ENCODE measurements at places on chromosomes 12 and 14.

DNA sequence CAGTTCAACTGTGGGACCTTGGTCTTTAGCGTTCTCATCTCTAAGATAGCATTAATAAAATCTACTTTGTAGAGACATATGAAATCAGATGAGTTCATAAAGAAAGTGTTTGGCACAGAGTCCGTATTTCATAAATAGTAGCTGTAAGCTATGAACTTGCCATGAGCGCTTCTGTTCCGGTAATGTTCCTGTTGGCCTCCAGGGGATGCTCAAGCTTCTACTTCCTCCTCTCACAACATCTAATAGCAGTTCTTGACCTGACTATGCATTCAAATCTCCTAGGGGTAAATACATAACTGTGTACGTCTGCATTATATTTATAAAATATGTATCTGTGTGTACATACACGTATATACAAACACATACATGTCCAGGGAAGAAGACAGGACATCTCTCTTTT is 288.2 kb upstream of the TMPO start:
- no peak for DNase-seq

GRCh38 chr14:74459289-74459946 is 33.4 kb upstream of the SYNDIG1L start:
- no peak for DNase-seq

- DNase-seq: no peak
Measured at GRCh38 chr12:79191391-79191790, 326.8 kb downstream of the SYT1 start.

DNA sequence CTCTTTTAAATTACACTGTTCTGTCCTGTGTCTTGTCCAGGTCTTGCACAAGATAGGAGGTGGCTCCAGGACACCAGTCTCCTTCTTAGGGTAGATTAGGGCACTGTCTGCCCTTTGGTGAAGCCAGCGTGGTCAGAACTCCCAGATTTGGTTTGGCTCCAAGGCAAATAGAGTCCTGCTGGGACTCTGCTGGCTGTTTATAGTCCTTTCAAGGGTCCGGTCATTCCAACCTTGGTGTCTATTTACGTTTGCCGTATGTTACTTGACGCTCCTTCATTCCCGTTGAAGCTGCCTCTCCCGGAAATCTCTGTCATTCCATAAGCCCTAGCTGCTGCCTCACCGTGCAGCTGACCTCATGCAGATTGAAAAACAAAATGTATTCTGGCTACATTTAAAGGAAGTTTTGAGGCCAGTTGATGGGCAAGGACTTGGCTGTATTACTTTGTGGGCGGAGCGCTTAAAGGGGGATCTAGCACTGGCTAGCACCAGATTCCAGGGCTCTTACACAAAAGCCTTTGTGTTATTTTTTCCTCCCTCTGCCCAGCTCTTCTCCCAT is 180.6 kb downstream of the AKAP6 start:
- DNase-seq: no peak

DNA sequence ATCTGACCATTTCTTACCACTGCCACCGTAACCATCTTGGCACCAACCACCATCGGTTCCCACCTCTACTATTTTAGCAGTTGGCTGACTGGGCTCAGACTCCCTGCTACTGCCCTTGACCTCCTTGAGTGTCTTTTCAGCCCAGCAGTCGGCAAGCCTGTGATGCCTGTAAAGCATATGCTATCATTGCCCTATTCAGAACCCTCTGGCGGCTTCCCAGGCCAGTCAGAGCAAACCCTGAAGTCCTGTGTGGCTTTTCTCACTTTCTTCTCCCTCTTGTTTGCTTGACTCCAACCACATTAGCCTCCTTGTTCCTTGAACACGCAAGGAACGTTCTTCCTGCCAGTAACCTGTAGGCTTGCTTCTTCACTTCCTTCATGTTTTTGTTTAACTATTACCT is 6.2 kb downstream of the IRAK3 start:
- no peak for DNase-seq

GRCh38 chr14:71918955-71919354 is 13.3 kb upstream of the RGS6 start:
- DNase-seq: no peak

- no peak for DNase-seq
Measured at GRCh38 chr14:58808828-58809227, 171.1 kb downstream of the DACT1 start.

- DNase-seq: no peak
Measured at GRCh38 chr12:89072294-89073026, 279.8 kb downstream of the DUSP6 start.

DNA sequence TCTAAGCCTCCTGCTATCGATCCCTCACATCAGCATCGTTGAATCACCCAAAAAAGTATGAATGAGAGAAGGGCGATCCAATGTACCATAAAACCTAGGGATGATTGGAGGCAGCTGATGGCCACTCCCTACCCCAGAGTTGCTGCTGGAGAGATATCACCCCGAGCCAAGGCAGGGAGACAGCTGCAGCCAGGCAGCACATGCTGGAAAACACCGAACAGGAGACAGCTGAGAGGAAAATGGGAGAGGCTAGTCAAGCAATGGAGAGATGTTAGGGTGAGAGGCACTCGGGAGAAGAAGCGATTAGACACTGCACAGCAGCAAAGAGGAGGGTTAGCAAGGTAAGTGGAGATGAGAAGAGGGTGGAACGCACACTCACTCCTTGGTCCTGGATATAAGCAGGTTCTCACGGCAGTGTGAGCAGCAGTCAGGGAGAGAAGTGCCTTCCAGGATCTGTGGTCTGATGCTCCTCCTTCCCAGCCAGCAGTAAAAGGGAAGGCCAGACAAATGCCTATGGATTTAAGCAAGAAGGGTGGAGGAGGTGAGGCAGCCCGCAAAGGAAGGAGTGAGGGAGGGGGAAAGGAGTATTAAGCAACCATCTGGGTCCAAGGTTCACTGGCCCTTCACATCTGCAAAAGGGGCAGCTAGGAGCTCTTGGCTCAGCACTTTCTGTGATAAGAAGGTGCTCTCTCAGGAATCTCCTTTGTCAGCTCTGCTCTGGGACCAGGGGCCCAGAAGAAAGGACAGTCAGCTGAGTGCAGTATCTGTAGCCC is at the start of gene SLC7A7:
TSS of gene SLC7A7 (minus strand) at position 495 of the 773 bp plus-strand sequence. CDS start 2,037 bp downstream, outside the sequence.
- DNase-seq: no peak

DNA sequence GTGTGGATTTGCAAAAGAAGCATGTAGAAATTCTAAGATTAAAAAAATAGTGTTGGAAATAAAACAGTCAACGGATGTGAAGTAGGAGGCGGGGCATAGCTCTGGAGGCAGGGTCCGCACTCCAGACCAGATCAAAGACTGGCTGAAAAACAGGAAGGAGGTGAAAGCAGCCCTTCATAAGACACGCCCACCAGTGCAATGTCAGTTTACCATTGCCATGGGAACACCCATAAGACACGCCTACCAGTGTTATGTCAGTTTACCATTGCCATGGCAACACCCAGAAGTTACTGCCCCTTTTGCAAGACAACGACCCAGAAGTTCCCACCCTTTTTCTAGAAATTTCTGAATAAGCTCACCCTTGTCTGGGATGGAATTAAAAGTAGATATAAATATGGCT is 87.1 kb downstream of the FZD10 start:
- no peak for DNase-seq

DNA sequence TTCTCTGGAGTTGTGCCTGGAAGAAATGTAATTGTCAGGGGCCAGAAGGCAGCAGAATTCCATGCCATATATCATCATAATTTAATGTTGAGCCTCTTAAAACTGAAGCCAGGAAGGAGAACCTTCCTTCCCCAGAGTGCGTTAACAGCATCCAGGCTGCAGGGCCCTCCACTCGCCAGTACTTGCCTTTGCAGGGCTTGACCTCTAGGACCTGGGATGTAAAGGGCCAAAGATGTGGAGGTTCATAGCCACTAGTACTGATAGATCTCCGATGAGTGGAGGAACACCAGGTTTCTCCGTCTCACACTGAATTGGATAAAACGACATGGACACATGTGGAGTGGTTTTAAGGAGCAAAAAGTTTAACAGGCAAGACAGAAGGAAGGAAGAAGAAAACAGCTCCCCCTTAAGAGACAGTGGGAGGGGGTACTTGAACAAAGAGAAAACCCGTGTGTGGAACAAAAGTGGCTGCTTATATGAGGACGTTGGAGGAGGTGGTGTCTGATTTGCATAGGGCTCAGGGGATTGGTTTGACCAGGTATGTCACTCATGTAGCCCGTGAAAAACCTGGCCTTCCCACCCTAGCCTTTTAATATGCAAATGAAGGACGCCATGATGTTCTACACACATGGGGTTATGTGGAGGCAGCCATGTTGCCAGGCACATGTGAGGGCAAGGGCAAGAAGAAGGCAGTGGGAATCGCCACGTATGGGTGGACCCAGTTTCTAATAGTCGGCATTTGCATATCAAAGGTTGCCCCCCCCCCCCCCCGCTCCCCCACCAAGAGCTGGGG is 38.8 kb upstream of the WSCD2 start:
- DNase-seq: no peak

- DNase-seq: no peak
Measured at GRCh38 chr12:117760990-117761389, 207.8 kb downstream of the KSR2 start.

- DNase-seq: no peak
Measured at GRCh38 chr14:102949801-102950451, 27.5 kb downstream of the AMN start.

DNA sequence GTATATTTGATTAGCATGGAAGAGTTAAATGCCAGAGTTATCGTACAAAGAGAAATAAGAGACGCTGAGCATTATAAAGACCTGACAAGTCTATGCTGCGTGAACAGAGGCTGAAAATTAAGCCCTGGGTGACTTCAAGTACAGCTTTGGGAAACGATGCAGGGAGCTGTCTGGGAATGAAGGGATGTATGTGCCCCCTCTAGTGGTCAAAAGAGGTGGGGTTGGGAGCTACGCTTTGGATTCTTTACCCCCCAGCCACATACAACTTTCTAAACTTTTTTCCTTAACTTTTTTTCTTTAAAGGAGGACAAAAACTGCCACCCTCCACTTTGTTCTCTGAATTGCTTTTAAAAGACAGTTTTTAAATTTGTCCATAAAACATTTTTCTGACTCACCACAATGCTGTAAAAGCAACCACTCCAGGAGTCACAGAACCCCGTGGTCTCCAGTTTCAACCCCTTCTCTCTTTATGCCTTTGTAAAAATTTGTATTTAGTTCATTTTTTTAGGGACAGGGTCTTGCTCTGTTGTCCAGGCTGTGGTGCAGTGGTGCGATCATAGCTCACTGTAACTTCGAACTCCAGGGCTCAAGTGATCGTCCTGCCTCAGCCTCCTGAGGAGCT is 59.4 kb downstream of the ZNF664 start:
- no peak for DNase-seq

DNA sequence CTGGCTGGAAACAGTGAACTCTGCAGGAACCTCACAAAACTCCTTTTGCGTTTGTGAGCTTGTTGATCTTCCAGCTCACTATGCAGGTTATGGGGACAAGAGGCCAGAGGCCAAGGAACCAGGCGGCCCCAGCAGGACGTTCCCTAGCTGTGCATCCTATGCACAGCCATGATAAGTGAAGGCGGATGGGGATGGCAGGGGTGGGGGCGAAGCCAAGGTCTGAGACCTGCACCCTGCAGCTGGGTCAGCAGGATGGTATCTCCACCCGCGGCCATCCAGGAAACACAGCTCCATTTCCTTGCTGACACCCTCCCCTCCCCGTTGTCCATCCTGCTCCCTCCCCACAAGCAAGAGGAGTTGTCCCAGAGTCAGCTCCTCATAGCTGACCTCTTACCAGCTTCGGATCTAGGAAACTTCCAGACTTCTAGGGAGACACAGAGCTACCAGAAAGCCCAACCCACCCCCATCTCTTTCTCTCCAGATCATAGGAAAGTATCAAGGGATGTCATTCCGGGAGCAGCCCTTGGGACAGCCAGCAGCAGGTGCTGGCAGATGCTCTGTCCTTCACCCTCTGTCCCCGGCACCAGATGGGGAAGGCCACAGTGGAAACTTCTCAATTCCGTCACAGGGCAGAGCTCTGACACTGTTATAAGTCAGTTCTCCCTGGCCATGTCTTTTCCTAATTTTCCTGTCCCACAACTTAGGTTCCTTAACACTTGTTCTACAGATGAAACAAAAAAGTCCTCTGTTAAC is 9.4 kb downstream of the ZBTB39 start:
- DNase-seq: no peak

GRCh38 chr14:55745906-55746305 is 165.9 kb downstream of the KTN1 start:
- no peak for DNase-seq

GRCh38 chr14:55926007-55926406 is 192.2 kb upstream of the PELI2 start:
- DNase-seq: no peak

GRCh38 chr12:111308473-111308872 is 60.4 kb downstream of the PHETA1 start:
- DNase-seq: no peak

- DNase-seq: no peak
Measured at GRCh38 chr14:104567141-104567956, 12.2 kb upstream of the C14orf180 start.

GRCh38 chr12:96425321-96425720 is 25.1 kb upstream of the CDK17 start:
- DNase-seq: no peak

- DNase-seq: no peak
Measured at GRCh38 chr12:48995086-48995879, 3.9 kb downstream of the DDN start.

- DNase-seq: no peak
Measured at GRCh38 chr14:79961197-79961596, 250.1 kb downstream of the DIO2 start.

DNA sequence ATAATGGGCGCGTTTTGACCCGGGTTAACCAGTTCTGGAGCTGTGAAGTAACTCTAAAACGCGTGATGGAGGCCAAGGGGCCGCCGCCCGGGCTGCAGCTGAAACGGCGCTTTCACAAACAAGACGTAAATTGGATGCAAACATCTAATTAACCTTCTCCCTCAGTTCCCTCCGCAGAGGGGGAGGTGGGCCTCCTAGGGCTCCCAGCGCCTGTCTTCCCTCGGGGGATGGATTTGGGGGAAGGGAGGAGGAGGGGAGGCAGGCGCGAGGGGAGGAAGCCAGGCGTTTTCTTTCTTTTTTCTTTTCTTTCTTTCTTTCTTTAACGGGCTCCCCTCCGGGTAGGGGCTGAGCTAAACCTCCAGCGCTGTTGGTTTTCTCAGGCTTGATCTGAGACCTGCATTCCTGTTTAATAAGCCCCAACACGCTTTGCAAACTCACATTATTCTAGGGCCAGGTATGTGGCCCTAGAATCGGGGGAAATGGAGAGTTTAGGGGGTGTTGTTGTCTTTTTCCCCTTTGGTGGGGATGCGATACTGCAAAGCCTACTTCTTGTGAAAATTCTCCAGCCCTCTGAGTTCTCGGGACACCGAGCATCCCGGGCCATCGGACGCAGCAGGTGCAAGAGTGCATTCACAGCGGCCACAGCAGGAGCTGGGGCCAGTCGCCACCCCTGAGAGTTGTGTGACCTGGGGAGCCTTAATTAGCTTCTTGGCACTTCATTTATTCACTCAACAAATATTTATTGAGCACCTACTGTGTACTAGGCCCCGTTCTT is 43.6 kb upstream of the LHX5 start:
- DNase-seq: no peak
